Mesenchymal stem cell (in vitro differentiated cells and primary cell): ENCODE measurements at places on chromosomes 7 and 10.

DNA sequence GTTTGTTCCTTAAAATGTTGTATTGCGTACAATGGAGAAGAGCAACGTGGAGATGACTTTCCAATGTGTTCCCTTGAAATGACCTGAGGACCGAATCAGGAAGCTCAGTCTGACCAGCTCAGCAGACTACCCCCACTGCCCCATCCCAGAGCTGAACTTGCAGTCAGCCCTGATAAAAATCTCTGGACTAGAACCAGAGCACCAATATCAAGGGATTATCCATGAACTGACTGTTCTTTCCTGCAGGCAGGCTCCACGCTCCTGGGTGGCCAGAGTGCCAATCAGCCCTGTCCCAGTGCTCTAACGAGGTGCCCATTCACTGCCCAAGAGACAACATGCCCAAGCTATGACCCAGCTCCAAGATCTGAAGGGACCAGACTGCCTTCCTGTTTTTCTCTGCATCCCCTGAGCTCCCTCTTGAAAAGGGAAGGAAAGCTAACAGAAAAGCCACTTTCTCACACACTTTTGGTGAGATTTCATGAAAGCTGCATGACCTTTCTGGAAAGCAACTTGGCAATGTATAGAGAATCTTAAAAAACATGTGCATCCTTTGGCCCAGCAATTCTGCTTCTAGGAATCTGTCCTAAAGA, 130.2 kb downstream of the KCNMA1 start:
- H3K4me3 ChIP-seq: peak overlapping the region; percentile 15
- no peaks in the 10 kb centered on the region for H3K27me3 ChIP-seq
- H3K36me3 ChIP-seq: no peaks in the 10 kb centered on the region
- DNase-seq: no peak

DNA sequence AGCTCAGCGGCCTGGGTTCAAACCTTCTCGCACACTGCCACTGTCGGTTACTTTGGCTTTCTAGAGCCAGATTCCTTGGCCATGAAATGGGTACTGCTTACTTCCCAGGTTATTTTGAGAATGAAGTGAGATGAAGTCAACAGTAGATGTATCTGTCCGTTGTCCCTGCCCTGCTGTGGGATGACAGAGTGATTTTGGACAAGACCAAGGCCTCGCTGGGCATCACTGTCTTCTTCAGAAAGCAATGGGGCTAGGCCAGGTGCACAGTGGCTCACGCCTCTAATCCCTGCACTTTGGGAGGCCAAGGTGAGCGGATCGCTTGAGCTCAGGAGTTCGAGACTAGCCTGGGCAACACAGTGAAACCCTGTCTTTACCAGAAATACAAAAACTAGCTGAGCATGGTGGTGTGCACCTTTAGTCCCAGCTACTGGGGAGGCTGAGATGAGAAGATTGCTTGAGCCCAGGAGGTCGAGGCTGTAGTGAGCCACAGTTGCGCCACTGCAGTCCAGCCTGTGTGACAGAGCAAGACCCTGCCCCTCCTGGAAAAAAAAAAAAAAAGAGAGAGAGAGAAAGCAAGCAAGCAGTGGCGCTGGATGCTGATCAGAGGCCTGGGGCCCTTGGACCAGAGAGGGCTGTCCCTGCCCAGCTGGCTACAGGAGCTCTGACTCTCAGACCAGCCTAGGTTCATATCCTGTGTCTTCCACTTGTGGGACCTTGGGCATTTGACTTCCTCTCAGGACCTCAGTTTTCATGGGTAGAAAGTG, 25.8 kb downstream of the ZMIZ1 start:
- H3K4me1 ChIP-seq: peaks cover 62% of the 10 kb centered on the region
- H3K4me3 ChIP-seq: no peak overlapping the region
- peaks cover 38% of the 10 kb centered on the region for H3K36me3 ChIP-seq

GRCh38 chr7:31986878-31987518, 83.2 kb downstream of the PDE1C start:
- peak; percentile 79 for DNase-seq
- H3K4me1 ChIP-seq: peaks cover 9% of the 10 kb centered on the region
- H3K27ac ChIP-seq: no peak overlapping the region
- H3K27me3 ChIP-seq: no peaks in the 10 kb centered on the region

- DNase-seq: no peak
- H3K27ac ChIP-seq: no peak overlapping the region
- peaks cover 35% of the 10 kb centered on the region for H3K36me3 ChIP-seq
- H3K4me3 ChIP-seq: peak overlapping the region; percentile 93
- H3K27me3 ChIP-seq: no peaks in the 10 kb centered on the region
Observed at GRCh38 chr7:101216860-101217387, 457 bp downstream of the PLOD3 start.
